ENCODE measurements at places on chromosomes 7 and 10.
A peak's percentile ranks its signal among the peaks of the same experiment; 100 is the strongest.

- peak; percentile 91 for DNase-seq
Observed at GRCh38 chr7:604001-604883, 84.6 kb upstream of the PDGFA start.

DNA sequence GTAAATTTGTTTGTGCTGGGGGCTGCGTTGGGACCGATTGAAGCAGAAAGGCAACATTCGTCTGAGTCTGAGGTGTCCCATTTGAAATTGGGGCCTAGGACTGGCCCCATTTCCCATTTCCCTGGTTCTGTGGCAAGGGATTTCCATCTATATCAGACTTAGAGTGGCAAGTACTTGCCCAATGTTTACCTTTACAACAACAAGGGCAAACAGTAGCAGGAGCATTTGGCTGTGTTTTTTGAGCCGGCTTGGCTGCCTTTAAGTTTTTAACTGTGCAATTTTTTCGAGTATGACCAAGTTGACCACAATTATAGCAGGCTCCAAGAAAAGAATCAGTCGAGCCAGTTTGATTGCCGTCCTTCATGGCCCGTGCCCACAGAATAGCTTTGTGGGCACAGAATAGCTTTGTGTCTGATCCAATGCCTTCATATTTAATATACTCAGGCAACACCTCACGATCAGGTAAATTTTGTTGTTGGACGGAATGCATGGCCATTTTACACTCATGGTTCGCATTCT, 4.7 kb upstream of the CYP17A1 start:
- DNase-seq, result no peak

DNA sequence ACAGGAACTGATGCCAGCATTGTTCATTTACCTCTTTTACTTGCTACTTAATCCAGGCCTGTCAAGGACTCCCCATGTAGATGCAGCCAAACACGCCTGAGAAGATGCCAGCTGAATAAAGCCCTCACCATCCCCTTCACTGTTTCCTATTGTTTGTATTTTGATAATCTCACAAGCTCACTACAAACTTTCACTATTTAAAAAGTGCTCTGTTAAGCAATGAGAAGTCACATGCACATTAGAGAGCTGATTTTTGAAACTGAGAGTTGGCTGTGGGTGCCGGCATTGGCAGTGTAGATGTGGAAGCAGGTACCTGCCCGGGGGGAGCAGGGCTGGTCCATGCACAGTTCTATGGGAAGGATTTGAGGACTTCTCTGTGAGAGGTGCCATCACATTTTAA, 169.8 kb upstream of the GRB10 start:
- DNase-seq, result no peak

DNA sequence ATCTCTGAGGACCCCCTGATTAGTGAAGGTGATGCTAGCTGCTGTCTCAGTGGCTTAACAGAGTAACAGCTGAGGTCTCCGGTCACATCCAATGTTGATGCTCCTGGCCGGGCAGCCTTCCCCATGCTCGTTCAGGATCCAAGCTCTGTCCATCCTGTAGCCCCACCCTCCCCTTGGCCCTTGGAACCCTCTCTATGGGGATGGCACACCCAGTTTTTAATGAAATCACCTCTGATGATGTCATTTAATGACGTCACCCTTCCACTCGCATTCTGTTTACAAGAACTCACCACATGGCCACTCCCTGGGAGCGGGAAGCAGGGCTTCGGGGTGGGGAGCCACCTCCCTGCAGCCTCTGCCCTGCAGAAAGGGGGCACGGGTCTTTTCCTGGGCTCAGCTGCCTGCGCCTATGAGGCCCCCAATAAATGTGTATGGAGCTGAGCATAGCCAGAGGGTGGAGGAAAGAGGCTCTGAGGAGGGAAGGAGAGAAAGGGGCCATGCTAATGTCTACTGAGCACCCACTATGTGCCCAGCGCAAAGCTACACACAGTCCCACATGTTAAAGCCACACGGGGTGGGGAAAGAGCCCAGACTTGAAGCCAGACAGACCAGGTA, 95.5 kb downstream of the OAT start:
- DNase-seq, result no peak

- DNase-seq, result no peak
Observed at GRCh38 chr10:124117833-124118232, 24.4 kb upstream of the CHST15 start.

- DNase-seq, result no peak
Observed at GRCh38 chr7:91069146-91069545, 195.1 kb upstream of the FZD1 start.

All from activated CD8-positive, alpha-beta memory T cell treated with anti-CD3 and anti-CD28 coated beads for 1 hour (primary cell).